ENCODE measurements at places on chromosomes 11 and 22. TPM values are rescaled to one million over a fixed set of nuclear protein-coding genes. Genes with fewer than 3 reads are reported as not detected.

Gene RRM1
- 264 TPM for total RNA-seq

Gene CHRDL2
- total RNA-seq: not detected

Gene DNAJB7
- not detected for total RNA-seq

Gene CHRM1
- total RNA-seq: not detected

Gene MS4A3
- total RNA-seq: not detected

- DNase-seq: no peak
Measured at GRCh38 chr11:110518809-110519514, 89.2 kb downstream of the FDX1 start.

- peak; percentile 24 for DNase-seq
Measured at GRCh38 chr11:12111549-12112520, 1.4 kb downstream of the MICAL2 start.

GRCh38 chr11:99371257-99371656 lies 350.5 kb downstream of the CNTN5 start:
- no peak for DNase-seq

- DNase-seq: no peak
Measured at GRCh38 chr11:60790726-60791125, 5.6 kb downstream of the MS4A10 start.

GRCh38 chr11:21927628-21928027 lies 265.3 kb upstream of the ANO5 start:
- no peak for DNase-seq

GRCh38 chr11:47732271-47732670 lies 17.1 kb upstream of the AGBL2 start:
- peak; percentile 3 for DNase-seq

DNA sequence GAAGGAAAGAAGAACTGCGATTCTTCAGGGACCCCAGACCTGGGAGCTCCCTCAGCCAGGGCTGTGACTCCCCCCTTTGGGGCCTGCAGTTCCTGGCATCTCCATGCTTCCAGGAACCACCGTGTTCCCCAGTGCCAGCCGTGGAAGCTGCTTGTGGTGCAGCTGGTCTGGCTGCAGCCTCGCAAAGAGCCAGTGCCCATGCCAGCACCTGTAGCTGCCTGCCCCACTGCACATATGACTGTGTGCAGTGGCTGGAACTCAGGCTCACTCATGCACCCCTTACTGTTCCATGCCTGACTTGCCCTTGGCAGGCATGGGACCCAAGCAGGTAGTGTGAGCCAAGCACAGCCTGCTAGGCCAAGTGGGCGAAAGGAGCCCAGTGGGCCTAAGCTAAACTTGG lies 401.3 kb downstream of the LRRC4C start:
- no peak for DNase-seq

DNA sequence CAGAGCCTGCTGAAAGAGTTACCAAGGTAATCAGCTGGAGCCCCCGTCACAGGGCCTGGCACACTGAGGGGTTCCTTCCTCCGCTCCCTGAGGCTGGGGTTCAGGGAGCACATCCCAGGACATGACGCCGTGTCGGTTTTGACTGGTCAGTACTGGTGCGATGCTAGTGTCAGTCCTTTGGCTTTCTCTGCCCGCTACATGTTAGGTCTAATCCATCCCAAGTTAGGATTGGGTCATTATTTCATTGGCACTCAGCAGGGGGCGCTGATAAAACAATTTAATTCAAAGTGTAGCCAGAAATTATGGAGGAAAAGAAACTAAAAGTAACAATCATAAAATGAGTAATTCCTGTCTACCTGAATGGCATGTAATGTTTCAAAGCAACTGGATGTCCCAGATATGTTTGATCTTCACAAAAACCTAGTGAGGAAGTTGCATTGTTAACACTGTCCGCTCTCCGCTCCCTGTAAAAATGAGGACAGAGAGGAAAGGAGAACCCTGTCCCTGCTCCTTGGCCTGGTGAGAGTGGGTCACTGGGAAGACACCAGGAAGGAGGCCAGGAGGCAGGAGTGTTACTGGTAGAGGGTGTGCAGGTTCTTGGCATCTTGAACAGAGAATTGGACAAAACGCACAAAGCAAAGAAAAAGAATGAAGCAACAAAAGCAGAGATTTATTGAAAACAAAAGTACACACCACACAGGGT lies 27.1 kb downstream of the TSKU start:
- no peak for DNase-seq

GRCh38 chr11:77413850-77414460 lies 59.9 kb downstream of the PAK1 start:
- DNase-seq: no peak

DNA sequence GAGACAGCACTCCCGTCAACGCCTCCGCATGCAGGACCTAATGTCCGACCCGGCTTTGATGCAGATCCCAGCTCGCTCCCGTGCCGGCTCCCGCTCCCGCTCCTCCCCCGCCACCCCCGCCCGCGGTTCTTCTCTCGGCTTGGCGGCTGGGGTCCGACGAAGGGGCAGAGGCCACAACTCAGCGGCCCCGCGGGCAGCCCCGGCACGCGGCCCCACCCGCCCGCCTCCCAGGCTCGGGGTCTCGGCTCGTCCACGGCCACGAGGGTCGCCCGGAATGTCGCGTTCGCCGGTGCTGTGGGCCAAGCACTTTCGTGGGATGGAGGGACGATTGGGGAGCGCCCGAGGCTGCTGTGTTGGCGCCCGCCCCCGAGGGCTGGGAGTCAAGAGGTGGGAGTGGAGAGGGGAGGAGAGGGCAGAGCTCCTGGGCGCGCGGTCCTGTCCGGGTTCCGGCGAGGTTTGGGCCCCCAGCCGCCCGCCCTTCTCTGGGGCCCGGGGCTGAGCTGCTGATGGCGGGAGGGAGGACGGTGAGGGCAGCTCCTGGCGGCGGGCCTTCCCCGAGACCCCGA lies 5.3 kb upstream of the TBX1 start:
- DNase-seq: peak; percentile 63

- no peak for DNase-seq
Measured at GRCh38 chr11:24163146-24163545, 333.7 kb upstream of the LUZP2 start.

DNA sequence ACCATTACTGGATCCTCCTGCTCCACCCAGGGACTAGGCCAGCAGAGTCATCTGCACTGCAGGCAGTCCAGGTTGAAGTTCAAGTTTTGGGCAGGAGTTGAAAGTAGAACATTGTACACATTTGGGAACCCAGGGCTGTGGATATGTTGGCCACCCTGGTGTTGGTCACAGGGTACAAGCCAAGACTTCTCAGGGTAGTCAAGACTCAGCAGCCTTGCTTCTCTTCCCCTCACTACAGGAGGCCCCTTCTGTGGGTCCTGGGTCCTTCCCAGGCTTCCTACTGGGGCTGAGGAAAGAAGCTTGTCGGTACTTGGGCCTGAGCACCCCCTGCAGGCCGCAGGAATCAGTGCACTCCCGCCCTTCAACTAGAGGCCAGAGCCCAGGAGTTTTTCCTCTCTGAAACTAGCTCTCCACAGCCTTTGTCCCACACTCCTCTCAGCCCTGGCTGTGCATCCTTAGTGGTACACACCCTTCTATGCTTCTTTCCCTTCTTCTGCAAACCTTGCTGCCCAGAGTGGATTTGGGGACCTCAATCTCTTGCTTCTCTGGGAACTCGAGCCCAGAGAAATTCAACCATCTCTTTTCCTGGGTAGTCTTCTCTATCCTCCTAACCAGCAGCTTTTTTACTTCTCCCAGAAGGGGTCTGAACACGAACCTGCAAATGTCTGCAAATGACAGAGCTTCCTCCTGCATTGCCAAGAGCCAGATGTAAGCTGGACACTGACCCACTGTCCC lies 2.6 kb upstream of the HPX start:
- peak; percentile 72 for DNase-seq

GRCh38 chr11:113470233-113470632 lies 5.0 kb downstream of the DRD2 start:
- DNase-seq: peak; percentile 53

DNA sequence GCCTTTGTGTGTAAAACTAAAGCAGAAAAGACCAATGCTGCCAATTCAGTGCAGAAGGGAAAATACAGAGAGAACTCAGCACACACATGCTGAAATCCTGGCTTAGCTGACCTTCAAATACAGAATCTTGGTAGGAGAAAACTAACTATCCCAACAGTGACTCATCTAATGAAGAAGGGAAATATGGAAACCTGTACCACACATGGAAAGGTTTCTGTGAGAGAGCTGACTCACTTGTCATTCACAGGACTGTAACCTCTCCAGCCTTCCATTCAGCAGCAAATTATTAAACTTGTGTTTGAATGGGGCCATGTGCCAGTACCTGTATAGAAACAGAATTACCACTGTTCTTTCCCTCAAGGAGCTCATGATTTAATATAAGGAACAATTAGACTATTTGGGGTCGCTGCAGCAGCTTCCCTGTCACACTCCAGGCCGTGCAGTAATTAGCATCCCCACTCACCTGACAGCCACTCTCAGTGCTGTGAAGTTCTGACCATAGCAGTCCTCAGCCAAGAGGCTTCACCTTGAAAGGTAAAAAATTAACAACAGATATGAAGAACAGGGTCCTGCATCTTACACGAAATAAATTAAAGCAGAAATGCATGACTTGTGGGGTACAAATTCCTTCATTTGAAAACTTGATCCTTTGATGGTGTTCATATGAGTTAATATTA lies 53.9 kb downstream of the MSANTD4 start:
- no peak for DNase-seq

DNA sequence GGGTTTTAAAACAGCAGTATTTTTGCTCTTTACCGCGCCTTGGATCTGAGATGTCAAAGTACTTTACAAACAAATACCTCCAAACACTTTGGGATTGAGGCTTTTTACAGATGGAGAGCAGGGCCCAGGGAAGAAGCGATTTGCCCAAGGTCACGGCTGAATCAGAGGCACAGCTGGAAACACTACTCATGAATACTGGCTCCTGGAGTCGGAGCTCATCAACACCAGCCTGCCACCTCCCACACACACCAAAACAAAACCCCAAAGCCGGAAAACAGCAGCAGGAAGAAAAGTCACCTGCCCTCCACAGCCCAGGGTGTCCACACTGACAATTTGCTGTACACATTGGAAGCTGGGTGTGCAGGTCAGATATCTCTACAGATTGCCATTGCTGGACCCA lies 339.4 kb downstream of the CADM1 start:
- DNase-seq: no peak

- DNase-seq: no peak
Measured at GRCh38 chr11:95499516-95500135, 268.6 kb upstream of the SESN3 start.

DNA sequence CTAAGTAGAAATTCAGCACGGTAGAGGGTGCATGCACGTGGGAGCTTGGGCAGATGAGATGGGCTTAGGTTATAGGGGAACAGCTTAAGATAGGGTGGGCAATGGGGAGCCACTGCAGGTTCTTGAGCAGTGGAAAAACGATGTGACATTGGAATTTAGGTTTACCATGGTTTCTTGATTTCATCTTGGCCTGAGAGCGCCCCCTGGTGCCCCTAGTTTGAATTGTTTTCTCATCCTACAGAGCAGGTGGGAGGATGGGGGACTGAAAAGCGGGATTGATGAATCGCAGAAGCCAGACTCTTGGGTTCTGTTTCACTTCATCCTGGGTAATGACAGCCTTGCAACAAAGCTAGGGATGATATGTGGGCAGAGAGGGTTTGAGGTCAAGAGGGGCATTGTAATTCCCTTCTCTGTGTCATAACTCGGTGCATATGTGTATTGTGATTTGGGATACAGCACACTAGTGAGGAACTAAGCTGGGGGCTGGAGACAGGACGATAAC lies 6.7 kb upstream of the MCAM start:
- peak; percentile 81 for DNase-seq

- no peak for DNase-seq
Measured at GRCh38 chr11:111937461-111937769, 272 bp downstream of the DIXDC1 start.

GRCh38 chr11:112225753-112226061 lies 521 bp upstream of the PTS start:
- DNase-seq: no peak

DNA sequence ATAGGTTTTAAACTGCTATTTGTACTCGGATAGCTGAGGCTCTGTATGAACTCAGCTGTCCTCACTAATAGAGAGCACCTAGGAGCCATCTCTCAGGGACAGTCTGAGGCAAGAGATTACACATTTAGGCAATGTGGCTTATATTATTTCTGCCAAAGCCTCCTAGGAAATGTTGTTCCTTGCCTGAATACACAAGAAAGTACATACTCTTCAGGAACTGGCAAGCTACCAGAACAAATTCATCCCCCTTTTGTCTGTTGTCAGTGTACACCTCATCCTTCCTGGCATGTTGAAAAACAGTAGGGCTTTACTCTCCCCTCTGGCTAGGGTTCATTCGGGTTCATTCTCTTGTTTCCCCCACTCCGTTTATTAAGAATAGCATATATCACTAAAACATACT lies 615.9 kb upstream of the FAT3 start:
- no peak for DNase-seq

- DNase-seq: no peak
Measured at GRCh38 chr11:86440305-86440716, 65.6 kb downstream of the CCDC81 start.

- DNase-seq: no peak
Measured at GRCh38 chr22:24103301-24103700, 78.0 kb upstream of the SUSD2 start.

GRCh38 chr11:33362051-33362910 lies 105.1 kb downstream of the HIPK3 start:
- DNase-seq: peak; percentile 21

Data from neural progenitor cell (in vitro differentiated cells).